ENCODE measurements at places on chromosomes 6 and 20.

DNA sequence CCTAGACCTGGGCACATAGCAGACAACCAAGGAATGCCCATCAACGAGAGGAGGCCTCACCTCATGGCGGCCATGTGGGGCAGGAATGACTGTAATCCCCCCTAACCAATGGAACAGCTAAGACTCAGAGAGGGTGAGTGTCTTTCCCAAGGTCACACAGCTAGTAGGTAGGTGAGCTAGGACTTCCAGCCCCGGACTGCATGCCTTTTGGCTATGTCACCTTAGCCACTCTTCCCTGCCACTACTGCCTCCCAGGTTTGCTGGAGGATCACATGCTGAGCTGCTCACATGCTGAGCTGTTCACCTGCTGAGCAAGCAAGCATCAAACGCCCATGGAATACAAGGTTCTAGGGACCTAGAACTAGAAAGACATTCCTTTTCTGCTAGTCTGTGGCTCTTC is 188.5 kb upstream of the PMEPA1 start:
- no peak for DNase-seq

- DNase-seq: no peak
These were observed 297.8 kb downstream of the PRL start for GRCh38 chr6:21999012-21999528.

DNA sequence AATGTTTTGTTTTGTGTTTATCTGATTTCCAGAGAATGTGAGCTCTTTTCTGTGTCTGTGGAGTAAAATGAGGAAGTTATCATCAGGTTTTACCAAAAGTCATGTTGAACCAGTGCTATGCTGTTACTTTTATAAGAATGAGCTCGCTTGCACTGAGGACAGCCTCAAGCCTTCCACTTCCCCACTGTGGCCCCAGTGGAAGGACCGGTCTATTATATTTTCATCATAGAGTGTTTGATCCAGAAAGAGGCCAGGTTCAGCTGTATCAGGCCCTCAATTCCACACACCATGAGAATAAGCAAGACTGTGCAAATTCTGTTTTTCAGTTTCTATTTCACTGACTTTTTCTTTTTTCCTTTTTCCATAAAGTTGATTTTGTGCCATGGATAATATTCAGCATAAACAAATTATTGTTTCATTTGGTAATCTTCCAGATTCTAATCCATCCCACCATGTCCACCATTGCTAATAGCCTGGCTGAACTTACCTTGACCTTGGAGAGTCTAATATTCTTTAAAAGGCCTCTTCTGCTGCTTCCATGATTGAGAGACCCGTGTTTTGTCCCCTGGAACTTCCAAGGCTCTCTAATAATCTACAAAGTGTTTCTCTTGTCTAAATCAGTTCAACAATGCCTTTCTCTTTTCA is 286.2 kb downstream of the THBS2 start:
- DNase-seq: no peak

GRCh38 chr6:168964138-168964835 is 289.4 kb downstream of the THBS2 start:
- DNase-seq: no peak

DNA sequence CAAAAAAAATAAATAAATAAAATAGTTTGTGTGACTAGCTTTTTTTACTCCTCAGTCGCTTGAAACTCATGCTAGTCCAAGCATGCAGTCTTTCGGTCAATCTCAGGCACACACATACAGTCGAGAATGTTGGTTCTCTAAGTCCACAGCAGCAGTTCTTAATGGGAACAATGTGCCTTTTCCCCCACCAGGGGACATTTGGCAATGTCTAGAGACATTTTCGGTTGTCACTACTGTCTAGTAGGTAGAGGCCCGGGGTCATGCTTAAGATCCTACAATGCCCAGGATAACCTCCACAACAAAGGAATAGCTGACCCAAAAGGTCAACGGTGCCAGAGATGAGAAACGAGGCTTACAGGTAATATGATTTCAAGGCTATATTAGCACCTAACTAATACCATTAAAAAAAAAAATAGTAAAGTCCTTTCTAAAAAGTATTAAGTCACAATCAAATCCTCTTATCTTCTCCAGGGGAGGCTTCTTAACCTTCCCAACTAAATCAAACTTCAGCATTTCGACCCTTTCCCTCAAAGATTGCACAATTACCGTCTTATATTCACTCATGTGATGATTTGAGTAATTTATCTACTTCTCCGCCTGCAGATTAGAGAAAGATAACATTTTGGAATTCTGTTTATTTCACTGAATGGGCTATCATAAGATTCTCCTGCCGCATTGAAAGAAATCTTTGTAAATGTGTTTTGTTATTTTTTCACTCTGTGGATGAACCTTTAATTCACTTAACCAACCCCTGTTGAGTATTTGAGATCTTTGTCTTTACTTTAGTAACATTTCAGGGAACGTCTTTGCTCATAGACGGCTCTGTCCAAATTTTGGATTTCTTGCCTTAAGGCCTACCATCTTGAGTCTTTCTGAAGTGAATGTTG is 8.1 kb upstream of the SALL4 start:
- DNase-seq: no peak

DNA sequence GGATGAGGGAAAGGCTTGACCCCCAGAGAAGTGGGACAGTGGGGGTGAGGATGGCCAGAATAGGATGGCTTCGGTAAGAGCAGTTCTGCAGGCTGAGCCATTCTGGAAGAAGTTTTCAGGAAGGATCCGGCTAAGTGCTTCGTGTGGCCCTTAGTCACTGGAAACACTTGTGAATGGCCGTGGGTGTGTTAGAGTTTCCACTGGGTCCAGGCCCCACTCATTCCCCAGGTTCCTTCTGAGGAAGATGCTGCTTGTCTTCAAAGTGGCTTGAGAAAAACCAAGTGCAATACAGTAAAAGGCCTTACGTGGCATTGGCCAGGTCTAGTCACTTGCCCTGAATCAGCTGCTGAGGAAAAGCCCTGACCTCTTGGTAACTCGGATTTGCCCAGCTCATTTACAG is 27.9 kb downstream of the MANBAL start:
- no peak for DNase-seq

DNA sequence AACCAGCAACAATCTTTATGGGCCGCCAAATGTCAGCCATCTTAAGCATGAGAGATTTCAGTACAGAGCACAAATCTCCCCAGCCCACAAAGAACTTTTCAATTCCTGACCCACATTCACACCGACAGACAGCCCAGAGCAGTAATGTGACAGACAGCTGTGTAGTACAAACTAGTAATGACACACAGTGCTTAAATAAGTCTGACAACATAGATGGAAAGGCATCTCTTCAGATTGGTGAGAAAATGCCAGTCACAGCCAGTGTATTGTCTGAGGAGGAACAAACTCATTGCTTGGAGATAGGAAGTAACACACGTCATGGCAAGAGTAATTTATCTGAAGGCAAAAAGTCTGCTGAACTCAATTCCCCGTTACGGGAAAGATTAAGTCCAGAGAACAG is 36.0 kb downstream of the KIZ start:
- DNase-seq: no peak

- peak; percentile 22 for DNase-seq
These were observed 28.4 kb downstream of the PRDM1 start for GRCh38 chr6:106114492-106114891.

GRCh38 chr6:48664826-48665225 is 553.8 kb upstream of the PTCHD4 start:
- DNase-seq: no peak
